Activated T-cell treated with anti-CD3 and anti-CD28 coated beads for 4 hours (primary cell): ENCODE measurements at places on chromosomes 6 and 20.
A peak's percentile ranks its signal among the peaks of the same experiment; 100 is the strongest.

GRCh38 chr20:2652724-2653555, 508 bp downstream of the NOP56 start:
- DNase-seq, result peak; percentile 39

GRCh38 chr6:37048851-37049757, 43.6 kb downstream of the FGD2 start:
- DNase-seq, result peak; percentile 63

- DNase-seq, result no peak
Measured at GRCh38 chr6:118644007-118644406, 7.4 kb downstream of the CEP85L start.

GRCh38 chr6:158109748-158110147, 58.3 kb downstream of the SERAC1 start:
- DNase-seq, result no peak

GRCh38 chr20:45445805-45446562, 23.6 kb upstream of the WFDC2 start:
- DNase-seq, result no peak

GRCh38 chr6:235763-236360, 56.4 kb upstream of the DUSP22 start:
- peak; percentile 71 for DNase-seq

- DNase-seq, result no peak
Measured at GRCh38 chr6:68544450-68544849, 90.6 kb upstream of the ADGRB3 start.

- no peak for DNase-seq
Measured at GRCh38 chr6:55496201-55496600, 82.8 kb downstream of the HMGCLL1 start.

DNA sequence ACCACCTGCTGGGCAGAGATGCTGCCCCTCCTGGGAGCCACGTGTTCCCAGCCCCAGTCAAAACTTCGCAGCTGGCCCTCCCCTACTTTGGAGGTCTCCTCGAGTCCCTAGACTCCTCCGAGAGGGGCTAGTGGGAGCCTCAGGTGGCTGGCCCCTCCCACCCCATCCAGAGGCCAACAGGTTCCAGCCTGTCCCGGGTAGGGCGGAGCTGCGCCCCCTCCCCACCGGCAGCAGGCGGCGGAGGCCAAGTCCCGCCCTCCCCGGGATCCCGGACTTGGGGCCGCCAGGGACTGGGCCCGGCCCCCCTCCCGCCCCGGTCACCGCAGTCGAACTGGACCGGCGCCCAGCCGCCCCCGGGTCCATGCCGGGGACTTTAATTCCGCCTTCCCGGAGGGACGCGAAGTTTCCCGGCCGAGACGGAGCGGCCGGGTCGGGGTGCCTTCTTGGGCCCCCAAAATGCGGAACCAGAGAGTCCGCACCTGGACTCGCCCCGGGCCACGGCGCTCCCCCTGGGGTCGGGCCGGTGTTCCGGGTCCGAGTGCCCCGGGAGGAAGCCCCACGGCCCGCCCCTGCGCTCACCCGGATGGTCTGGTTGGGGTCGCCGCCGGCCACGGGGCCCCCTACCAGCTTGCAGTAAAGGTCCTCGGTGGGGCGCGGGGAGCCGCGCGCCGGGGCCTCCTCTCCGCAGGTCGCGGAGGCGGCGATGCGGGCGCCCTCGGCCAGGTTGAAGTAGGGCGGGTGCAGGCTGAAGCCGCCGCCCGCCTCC, 559 bp downstream of the LAMA5 start:
- DNase-seq, result no peak

GRCh38 chr20:375265-375889, 5.2 kb upstream of the TRIB3 start:
- DNase-seq, result no peak

DNA sequence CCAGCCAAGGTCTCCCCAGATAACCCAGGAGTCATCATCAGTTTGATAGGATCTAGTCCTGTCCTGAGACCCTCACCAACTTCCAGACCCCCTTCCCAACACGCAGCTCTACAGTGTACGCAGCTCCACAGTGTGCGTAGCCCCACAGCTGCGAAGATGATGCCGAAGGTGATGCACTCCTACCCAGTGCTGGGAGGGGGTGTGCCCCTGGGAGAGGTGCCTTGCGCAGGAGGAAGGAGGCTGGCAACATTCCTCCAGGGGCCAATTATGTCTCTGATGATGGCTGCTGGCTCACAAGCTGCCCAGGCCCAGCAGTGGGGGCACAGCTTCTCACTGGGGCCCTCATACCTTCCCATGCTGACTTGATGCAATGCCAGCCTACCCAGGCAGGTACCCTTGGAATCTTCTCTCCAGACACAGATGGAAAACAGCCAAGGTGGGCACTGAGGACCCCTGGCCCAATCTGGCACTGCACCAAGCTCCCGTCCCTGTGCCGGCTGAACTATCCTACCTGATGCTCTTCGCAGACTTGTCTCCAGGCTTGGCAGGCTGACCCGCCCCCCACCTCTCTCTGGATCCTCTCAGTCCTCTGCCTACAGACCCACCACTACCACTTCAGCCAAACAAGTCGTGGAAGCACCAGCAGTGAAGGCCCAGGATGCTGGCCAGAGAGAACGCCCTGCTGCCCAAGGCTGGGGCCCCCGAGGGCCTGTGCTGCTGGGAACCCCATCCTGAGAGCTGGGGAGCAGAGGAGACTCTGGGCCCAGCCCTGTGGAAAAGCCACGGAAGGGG, 1.4 kb downstream of the ZNF512B start:
- no peak for DNase-seq

DNA sequence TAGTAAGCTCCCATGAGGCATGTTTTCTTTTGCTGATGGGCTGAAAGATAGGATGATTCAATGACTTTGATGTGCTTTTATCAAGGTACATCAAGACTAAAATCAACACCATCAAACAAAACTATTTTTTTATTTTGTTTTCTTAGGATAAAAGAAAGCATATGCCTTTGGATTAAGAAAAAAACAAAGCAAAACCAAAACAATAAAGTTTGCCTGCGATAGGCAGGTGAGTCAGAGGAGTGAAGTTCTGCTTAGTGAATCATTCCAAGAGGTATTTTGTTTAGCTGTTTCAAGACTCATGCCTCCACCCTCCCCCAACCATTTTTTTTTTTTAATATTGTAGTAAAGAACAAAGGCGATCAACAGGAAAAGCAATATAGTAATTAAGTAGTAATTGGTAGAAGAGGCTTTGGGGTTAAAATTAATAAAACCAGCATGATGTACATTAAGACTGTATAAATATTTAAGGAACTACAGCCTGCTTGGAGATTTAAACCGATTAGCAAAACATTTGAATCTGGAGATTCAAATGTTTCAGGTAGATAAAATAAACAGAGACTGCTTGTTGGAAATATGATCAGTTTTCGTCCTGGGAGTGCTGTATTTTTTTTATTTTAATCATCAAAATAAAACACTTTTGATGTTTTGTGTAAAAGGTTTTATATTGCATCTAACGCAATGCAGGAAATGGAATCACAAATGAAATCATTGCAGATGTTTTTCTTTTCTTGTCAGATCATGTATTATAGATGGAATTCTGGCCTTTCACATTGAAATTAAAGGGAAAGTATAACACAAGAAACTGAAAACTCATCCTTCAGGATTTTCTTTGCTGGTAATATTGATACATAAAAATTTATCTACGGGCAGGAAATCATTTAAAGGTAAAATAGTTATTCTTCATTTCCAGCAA, 482.3 kb upstream of the MANEA start:
- no peak for DNase-seq

- DNase-seq, result no peak
Measured at GRCh38 chr6:161498359-161498758, 224.5 kb upstream of the AGPAT4 start.

DNA sequence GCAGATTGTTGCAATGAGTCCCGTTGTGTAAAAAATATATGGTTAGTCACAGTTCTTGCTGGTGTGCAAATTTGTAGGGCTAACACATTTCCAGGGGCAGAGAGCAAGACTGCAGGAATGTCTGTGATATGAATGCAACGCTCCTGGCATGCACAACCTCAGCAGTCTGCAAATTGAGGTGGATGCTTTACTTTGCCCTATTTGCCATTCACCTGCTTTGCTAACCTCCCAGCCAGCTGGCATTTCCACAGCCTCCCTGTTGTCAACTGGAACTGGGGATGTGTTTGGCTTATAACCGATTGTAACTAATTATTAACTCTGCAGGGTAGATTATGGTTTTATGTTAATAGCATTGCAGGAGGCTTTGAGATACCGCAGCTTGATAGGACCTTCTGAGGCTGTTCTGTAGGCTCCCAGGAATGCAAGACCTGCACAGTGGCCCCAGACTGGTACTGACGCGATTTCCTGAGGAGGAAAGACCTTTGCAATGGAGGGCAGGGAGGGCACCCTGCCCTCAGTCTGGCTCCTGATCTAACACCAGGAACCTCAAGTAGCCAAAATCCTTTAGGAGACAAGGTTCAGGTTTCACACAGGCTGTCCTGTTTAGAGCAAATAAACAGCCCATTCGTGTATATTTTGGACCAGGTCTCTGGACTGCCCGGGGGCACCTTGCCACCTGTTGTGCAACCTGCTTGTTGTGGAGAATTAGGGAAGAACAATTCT, 53.4 kb downstream of the EDN1 start:
- DNase-seq, result no peak

- no peak for DNase-seq
Measured at GRCh38 chr6:119483908-119484307, 134.3 kb upstream of the MAN1A1 start.
